A673 (cell line): ENCODE measurements at places on chromosomes 12 and 14. TPM values are rescaled to one million over a fixed set of nuclear protein-coding genes. Genes with fewer than 3 reads are reported as not detected.

The DCN gene
- total RNA-seq, result 3.5 and 3.6 TPM in 2 replicates

The TMTC1 gene
- total RNA-seq, result 4.4 and 6.1 TPM in 2 replicates

The OAS2 gene
- not detected in 2 replicates for total RNA-seq

The SLC6A12 gene
- not detected in 2 replicates for total RNA-seq

The CNTN1 gene
- total RNA-seq, result 0.90 and 1.5 TPM in 2 replicates

The CDKN3 gene
- 108 and 112 TPM in 2 replicates for total RNA-seq

The FGF6 gene
- not detected in 2 replicates for total RNA-seq

The RNASE2 gene
- total RNA-seq, result not detected in 2 replicates

The KRT83 gene
- not detected in 2 replicates for total RNA-seq

The C14orf132 gene
- total RNA-seq, result 8.3 and 13.0 TPM in 2 replicates

The TCTN2 gene
- total RNA-seq, result 9.6 and 11.8 TPM in 2 replicates

The GATC gene
- 40.2 and 42.4 TPM in 2 replicates for total RNA-seq

The RNASE7 gene
- total RNA-seq, result not detected in 2 replicates

The MAPKAPK5 gene
- 67.4 and 78.6 TPM in 2 replicates for total RNA-seq

The C14orf39 gene
- 1.5 and 3.1 TPM in 2 replicates for total RNA-seq

The CCDC177 gene
- 0.09 TPM in 1 of 2 replicates, not detected in the other for total RNA-seq

The DBX2 gene
- 0.13 and 0.37 TPM in 2 replicates for total RNA-seq

The GLT1D1 gene
- total RNA-seq, result not detected in 2 replicates

The CD27 gene
- total RNA-seq, result not detected in 2 replicates

The RD3L gene
- total RNA-seq, result not detected in 2 replicates

The ESR2 gene
- 0.46 and 0.71 TPM in 2 replicates for total RNA-seq

The ZNF740 gene
- 48.6 and 50.3 TPM in 2 replicates for total RNA-seq

The RFLNA gene
- 0.63 and 1.1 TPM in 2 replicates for total RNA-seq

The SLC38A4 gene
- 0.42 and 0.58 TPM in 2 replicates for total RNA-seq

The TMEM30B gene
- 0.15 and 0.24 TPM in 2 replicates for total RNA-seq

The NFKBIA gene
- 69.9 and 73.9 TPM in 2 replicates for total RNA-seq

The CPNE8 gene
- 0.90 and 1.3 TPM in 2 replicates for total RNA-seq

The SIX1 gene
- total RNA-seq, result 24.0 and 25.0 TPM in 2 replicates

The RPL10L gene
- not detected in 2 replicates for total RNA-seq

The EXOC3L4 gene
- total RNA-seq, result not detected in 2 replicates

The COL2A1 gene
- total RNA-seq, result 0.85 and 1.3 TPM in 2 replicates

The E2F7 gene
- total RNA-seq, result 26.7 and 28.1 TPM in 2 replicates

The PIK3C2G gene
- total RNA-seq, result not detected in 2 replicates

The GYS2 gene
- total RNA-seq, result 0.11 TPM in 1 of 2 replicates, not detected in the other

The ADCY4 gene
- total RNA-seq, result 0.84 and 1.5 TPM in 2 replicates

The MORN3 gene
- total RNA-seq, result 0.58 and 0.96 TPM in 2 replicates

The EML5 gene
- total RNA-seq, result 0.32 and 0.63 TPM in 2 replicates

The LYZ gene
- total RNA-seq, result 0.32 TPM in 1 of 2 replicates, not detected in the other

The LRP1-AS gene
- total RNA-seq, result not detected in 2 replicates

The PLEKHD1 gene
- 0.37 and 0.87 TPM in 2 replicates for total RNA-seq

The PTCSC3 gene
- total RNA-seq, result not detected in 2 replicates

The RBP5 gene
- not detected in 2 replicates for total RNA-seq

The REP15 gene
- 1.1 and 1.5 TPM in 2 replicates for total RNA-seq

The TMEM179 gene
- 0.39 and 0.58 TPM in 2 replicates for total RNA-seq

The FBXO21 gene
- 45.4 and 47.7 TPM in 2 replicates for total RNA-seq

The KRT77 gene
- not detected in 2 replicates for total RNA-seq

The SLC5A8 gene
- not detected in 2 replicates for total RNA-seq

The FOXG1 gene
- total RNA-seq, result 0.09 TPM in 1 of 2 replicates, not detected in the other

The NGB gene
- total RNA-seq, result not detected in 2 replicates

The RNASE1 gene
- not detected in 2 replicates for total RNA-seq

The SOAT2 gene
- total RNA-seq, result not detected in 2 replicates

The ASCL1 gene
- total RNA-seq, result not detected in 2 replicates

The ENDOU gene
- total RNA-seq, result 0.35 and 0.58 TPM in 2 replicates

The GRIN2B gene
- not detected in 2 replicates for total RNA-seq

The OASL gene
- total RNA-seq, result 0.70 and 0.73 TPM in 2 replicates
